ENCODE measurements at places on chromosomes 2 and 18.

- DNase-seq, result no peak
Measured at GRCh38 chr2:15973481-15974401, 33.4 kb downstream of the MYCN start.

DNA sequence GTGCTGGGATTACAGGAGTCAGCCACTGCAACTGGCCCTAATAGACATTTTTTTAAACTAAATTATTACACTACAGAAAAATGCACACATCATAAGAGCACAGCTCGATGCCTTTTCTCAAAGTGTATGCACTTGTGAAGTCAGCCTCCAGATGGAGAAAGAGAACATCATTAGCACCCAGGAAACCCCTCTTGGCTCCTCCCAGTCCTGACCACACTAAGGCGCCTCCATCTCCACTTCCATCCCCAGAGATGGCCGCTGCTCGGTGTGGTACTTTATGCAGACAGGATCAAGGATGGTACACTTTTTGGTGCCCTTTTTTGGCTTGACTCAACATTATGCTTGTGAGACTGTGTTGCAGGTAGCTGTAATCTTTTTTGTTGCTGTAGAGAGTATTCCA, 34.8 kb downstream of the RRM2 start:
- no peak for DNase-seq

- DNase-seq, result no peak
Measured at GRCh38 chr2:19900931-19901441, 797 bp downstream of the TTC32 start.

- peak; percentile 19 for DNase-seq
Measured at GRCh38 chr18:79818036-79818435, 20.3 kb downstream of the KCNG2 start.

GRCh38 chr2:104871972-104872865, 18.3 kb downstream of the POU3F3 start:
- DNase-seq, result peak; percentile 61

DNA sequence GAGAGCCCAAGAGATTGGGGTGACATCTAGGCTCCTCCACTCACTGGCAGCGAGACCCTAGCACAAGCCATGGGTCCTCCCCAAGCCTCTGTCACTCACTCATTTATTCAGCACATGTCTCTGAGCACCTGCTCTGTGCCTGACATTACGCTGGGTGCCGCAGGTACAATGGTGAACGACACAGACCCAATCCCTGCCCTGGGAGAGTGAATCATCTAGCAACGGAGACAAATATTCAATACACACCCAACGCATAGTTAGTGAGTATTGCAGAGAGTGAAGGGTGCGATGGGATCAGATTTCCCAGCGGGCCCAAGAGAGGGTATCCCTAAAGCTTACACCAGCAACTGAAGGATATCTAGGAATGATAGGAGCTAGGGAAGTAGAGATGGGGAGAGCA, 45.5 kb downstream of the ZFP36L2 start:
- DNase-seq, result no peak

DNA sequence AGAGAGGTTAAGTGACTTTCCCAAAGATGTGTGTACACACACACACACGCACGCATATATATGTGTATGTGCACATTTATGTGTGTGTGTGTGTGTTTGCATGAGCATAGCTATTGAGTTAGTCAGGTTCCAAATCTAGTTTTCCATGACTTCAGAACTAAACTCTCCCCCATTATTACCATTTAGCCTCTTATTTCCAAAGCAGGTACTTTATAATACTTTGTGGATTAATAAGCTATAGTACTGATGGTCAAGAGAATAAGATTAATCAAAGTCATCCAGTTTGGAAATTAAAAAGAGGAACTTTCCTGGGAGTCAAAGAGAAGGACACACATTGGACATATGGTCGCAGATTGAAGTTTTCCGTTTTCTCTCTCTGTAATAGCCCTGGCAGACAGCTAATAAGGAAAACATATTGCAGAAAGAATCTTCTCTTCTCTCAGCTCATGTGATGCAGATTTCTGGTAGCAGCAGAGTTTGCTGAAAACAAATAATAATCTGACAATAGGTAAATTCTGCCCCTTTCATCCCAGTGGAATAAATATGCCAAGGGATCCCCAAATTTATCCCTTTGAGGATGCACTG, 410.9 kb upstream of the TCF4 start:
- DNase-seq, result no peak

DNA sequence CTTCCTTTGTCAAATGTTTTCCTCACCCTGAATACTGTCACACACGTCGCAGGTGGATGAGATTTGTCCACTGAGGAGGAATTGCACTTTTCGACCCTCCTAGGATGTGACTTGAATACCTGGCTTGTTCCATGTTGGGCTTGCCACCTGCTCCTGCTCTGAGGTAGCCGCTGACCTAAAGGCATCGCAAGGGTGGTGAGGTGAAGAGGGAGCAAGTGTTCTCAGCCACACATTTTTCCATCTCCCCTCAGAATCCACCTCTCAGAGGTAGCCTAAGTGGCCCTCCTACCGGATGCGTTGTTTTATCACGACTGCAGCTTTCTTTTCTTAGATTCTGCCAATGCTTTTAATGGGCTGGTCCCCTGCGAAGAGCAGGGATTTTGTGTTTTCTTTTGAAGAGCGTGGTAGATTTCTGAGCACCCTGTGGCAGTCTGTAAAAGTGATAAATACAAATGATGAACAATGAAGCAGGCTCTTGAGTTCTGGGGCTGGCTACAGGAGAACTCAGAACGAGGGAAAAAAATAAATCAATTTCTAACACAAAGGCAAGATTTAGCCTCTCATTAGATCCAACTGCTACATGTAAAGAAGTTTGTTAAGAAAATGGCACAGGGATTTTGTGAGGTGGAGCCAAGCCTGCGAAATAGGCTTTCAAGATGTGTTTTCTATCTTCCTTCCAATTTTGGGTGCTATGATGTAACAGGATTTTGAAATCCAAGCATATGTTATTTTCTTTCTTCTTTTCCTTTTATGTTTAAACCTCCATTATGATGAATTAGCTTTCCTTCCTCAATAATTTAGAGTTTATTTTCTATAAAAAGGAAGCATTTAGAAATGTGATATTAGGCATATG, 386.7 kb downstream of the TGIF1 start:
- DNase-seq, result no peak

GRCh38 chr2:241574911-241575623, 16.5 kb downstream of the BOK start:
- DNase-seq, result no peak

- no peak for DNase-seq
Measured at GRCh38 chr18:63817441-63818051, 42.3 kb downstream of the SERPINB7 start.

DNA sequence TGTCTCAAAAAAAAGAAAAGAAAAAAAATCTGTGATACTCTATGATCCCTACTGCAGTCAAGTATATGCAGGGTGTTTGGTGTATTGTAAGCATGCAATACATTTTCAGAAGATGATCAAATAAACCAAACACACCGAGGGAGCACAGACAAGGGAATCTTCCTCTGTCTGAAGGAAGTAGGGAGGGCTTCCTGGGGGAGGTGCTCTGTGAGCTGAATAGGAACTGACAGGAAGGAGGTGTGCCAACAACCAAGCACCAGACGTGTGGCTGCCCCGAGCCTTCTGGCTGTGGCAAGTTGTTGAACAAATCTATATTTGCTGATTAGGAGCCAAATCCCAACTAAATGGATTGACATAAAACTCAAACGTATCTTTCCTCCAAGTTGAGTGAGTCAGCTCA, 14.6 kb downstream of the THNSL2 start:
- no peak for DNase-seq

- no peak for DNase-seq
Measured at GRCh38 chr2:208880171-208880570, 473.6 kb downstream of the PTH2R start.
